ENCODE measurements at places on chromosomes 3 and 15.
A peak's percentile ranks its signal among the peaks of the same experiment; 100 is the strongest.

- no peak for DNase-seq
Measured at GRCh38 chr3:142151240-142151639, 1.9 kb upstream of the TFDP2 start.

DNA sequence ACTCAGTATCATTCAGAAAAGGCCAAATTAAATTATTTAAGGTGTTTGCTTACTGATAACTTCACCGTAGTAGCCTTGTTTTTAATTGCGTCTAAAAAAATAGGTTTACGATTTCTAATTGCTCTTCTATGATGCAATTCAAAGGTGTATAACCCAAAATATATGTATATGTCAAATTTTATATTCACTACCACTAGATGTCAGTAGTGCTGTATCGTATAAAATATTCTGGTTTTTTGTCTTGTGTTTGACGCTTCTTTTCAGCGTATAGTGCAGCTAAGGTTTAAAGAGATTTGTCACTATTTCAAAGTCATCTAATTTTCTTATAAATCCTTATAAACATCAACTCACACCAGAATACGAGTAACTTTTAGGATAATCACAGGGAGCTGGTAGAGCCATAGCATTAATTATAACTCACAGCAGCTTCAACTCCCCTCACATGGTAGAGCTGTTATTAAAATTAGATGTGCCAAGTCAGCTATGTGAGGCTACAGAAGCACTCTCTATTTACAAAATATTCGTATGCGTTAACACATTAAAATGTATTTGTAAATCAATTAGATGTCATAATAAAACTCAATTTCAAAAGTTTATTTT lies 3.5 kb downstream of the PFN2 start:
- DNase-seq: peak; percentile 76

DNA sequence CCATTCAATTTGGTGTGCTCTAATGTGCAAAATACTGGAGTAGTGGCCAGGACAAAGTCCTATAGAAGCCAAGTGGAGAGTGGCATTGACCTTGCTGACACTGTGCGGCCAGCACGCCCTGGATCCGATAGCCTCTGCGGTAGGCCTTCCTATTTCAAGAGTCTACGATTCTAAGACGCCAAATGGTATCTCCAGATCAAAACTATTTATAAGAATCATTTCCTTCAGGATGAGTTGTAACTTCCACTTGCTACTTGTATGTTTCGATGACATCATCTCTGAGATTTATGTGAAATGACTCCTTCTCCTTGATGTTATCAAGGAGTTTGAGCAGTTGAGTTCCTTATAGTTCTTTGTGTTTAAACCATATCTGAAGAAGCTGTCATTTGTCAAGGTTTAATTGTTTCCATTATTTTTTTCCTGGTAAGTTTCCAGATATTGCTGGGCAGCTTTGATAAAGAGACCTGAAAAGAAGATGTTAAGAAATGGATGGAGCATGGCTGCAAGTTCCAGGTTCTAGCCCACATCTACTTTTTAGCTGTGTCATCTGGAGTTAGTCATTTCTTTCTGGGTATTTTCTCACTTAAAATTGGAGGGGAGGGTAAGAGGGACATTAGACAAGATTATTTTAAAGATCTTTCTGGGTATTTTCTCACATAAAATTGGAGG lies 71.8 kb downstream of the TMEM44 start:
- DNase-seq: no peak

- DNase-seq: peak; percentile 23
Measured at GRCh38 chr3:25033407-25034029, 394.5 kb upstream of the RARB start.

- no peak for DNase-seq
Measured at GRCh38 chr3:73503781-73504180, 121.0 kb downstream of the PDZRN3 start.

DNA sequence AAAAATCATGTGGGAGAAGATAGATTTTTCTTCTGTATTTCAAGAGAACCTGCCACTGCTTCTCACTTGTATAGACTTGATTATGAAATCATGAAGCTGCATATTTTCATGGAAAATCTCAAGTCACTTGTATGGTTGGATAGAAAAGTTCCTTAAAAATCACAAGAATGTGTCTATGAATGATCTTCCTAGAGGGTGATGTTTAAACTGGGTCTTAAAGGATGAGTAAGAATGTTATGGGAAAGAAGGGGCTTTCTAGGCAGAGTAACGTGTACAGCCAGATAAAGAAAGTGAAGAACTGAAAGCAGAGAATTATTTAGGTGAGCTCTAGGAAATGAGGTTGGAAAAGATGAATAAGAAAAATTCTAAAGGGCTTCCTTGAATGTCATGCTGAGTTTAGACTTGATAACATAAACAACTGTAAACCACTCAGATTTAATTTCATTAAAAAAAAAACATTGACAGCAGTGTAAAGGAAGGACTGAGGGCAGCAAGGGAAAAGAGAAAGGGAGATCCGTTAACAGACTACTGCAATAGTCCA lies 5.0 kb downstream of the CD47 start:
- DNase-seq: no peak

DNA sequence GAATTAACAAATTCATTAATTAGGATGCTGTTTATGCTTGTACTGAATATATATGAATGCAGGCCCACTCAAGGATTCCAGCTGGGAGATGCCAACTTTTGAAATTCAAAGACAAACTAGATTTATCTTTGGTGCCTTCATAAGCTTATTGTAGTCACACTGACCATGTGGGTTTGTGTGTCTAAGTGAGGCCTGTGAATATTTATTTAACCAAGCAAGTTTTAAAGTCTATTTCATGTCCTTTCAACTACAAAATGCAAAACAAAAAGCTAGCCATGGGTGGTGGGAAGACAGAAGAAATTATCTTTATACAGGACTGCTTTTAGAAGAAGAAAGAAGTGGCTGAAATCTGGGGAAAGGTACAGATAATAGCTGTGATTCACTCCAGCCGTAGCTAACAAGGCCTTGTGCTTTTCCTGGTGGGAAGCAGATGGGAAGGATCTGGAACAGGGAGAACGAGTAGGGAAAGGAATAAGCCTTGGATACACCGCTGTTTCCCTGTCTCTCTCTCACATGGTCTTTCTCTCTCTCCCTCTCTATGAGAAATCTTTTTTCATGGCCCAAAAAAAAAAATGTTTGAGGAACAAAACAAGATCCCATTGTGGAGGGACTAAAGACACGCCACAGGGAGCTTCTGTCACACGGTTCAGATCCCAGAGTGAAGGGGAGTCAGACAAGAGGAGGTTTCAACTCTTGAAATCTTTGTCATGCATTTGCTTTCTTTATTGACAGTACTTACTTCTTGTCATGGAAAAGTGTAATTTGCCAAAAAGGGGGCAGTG lies 225.5 kb downstream of the RORA start:
- DNase-seq: no peak

DNA sequence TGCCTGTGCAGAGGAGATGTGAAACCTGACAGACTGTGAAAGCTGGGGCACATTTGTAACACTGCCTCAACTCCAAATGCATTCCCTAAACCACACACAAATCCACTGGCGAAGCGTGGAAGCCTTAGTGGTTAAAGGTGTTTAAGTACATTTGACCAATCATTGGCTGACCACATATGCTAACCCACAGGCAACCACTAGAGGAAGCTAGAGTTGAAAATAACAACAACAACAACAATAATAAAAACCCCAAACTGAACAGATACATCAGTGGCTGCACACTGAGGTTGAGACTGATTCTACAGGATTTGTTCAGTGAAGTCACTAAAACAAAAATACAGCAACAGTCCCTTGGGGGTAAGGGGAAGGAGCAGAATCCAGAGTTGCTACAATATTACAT lies 129.7 kb downstream of the TJP1 start:
- no peak for DNase-seq

- no peak for DNase-seq
Measured at GRCh38 chr3:166445865-166446264, 608.6 kb upstream of the BCHE start.

DNA sequence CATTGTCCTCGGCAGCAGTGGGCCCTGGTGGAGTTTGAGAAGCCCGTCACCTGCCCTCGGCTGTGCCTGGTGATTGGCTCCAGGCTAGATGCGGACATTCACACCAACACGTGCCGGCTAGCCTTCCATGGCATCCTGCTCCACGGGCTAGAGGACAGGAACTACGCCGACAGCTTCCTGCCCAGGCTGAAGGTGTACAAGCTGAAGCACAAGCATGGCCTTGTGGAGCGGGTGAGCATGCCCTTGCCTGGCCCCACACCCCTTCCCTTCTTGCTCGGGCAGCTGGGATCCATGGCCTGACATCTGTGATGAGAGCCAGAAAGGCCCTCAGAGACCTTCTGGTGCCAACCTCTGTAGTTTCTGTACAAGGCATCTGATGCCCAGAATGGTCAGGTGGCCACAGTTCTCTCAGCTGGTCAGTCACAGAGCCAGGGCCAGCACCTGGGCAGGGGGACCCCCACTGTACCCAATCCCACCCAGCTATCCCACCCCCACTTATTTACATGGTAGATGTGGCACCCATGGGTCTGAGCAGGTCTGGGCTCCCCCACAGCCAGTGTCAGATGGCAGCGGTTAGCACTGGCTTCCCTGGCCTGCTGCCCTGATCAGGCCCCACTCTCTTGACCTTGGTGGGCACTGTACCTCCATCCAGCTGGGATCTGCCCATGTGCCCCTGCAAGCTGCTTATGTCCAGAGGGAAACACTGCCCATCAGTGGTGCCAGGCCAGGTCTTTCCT lies 124.9 kb downstream of the DNAJB8 start:
- DNase-seq: no peak

- no peak for DNase-seq
Measured at GRCh38 chr15:56653107-56653506, 80.2 kb downstream of the ZNF280D start.

- no peak for DNase-seq
Measured at GRCh38 chr3:186406669-186407635, 44.9 kb upstream of the DGKG start.

GRCh38 chr3:31476209-31476608 lies 56.5 kb upstream of the STT3B start:
- DNase-seq: no peak

DNA sequence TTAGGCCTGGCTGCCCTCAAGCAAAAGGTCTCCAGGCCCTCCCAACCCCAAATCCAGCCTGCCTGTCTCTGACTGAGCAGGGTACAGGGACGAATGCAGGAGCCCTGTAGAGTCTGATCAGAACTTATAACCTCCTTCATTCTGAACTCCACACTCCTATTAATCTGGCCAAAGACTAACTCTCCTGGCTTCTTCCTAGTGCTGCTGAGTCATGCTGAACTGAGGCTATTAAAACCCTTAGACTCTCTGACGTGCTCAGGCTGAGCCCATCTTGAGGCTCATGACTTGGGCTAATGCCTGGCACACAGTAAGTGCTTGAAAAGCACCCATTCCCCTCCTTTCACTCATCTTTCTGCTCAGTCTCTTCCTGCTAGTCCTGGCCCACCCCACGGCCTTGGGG lies 81.9 kb downstream of the NUP210 start:
- no peak for DNase-seq

GRCh38 chr3:15287565-15288330 lies 44.6 kb downstream of the SH3BP5 start:
- no peak for DNase-seq

DNA sequence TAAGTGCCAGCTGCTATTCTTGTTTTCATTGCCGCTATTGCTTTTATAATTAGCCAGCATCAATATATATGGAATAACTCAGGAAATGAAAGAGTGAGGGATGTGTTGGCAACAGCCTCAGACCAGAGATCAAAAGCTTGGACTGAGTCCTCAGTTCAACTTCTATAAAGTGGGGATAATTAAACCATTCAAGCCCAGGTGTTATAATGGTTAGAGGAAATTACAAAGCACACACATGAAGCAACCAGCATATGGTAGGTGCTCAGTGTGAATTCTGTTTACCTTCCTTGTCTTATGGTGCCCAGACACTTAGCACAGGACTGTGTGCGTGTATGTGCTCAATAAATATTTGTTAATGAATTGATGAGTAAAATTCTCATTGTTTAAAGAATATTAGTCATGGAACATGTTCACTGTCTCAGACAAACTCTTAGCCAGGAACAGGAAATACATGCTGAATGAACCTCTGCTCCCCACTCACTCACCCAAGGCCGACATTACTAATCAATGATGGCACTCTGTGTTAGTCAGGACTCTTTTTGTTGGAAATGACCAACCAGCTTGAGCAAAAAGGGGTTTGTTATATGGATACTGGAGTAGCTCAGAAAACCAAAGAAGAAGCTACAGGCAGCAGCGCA lies 16.7 kb upstream of the CCDC174 start:
- DNase-seq: no peak

- DNase-seq: no peak
Measured at GRCh38 chr15:34182942-34183341, 27.0 kb downstream of the KATNBL1 start.

GRCh38 chr3:16937326-16937845 lies 52.6 kb downstream of the PLCL2 start:
- no peak for DNase-seq

DNA sequence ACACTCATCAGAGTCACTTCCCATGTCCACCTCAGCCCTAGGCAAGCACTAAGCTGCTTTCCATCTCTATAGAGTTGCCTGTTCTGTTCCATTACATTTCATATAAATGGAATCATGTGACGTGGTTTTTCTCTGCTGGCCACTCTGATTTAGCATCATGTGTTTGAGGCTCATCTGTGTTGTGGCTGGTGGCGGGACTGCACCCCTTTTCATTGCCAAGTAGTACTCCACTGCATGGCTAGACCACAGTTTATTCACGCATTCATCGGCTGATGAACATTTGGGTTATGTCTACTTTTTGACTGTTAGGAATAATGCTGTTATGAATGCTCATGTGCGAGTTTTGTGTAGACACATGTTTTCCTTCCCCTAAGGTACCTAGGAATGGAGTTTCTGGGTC lies 114.9 kb downstream of the TMEM266 start:
- DNase-seq: no peak

DNA sequence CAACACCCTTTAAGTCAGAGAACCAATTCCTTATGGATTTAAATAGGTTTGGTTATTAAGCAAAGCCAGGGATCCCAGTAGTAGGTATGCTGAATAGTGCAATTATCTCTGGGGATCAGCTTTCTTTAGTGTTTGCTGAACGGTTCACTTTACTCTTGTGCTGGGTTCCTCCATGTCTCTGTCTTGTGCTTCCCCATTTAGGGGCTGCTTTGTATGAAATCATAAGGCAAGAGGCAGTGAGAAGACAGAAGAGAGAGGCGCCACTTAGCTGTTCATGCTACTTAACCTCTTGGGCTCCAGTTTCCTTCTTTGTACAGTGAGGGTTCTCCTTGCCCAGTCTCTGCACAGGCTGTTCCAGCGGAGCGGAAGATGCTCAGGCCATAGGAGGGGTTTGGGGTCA lies 3.5 kb downstream of the ST6GAL1 start:
- DNase-seq: no peak

GRCh38 chr3:24136624-24137310 lies 191.7 kb downstream of the NR1D2 start:
- no peak for DNase-seq

DNA sequence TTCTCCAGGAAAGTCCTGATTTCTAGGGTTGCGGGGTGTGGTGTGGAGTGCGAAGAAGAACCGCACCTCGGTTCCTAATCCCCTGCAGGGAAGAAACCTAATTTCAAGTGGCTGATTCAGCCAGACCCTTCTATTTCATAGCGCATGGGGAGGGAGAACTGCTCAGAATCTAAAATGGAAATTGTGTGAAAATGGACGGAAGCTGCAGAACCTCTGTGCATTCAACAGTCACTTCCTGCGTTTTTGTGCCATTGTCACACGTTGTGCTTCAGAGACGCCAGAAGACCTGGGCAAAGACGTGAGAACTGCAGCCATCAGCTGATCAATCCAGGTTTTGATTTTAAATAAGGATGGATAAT lies 1.2 kb downstream of the SIDT1 start:
- no peak for DNase-seq

- DNase-seq: no peak
Measured at GRCh38 chr3:187181454-187182170, 15.7 kb upstream of the RTP1 start.

- DNase-seq: no peak
Measured at GRCh38 chr3:181568248-181568647, 143.5 kb upstream of the SOX2 start.

- no peak for DNase-seq
Measured at GRCh38 chr3:80192936-80193335, 425.1 kb upstream of the ROBO1 start.
